Nucleus accumbens (tissue), 56 donors: ENCODE measurements at places on chromosomes 11 and 22.

- no peak for DNase-seq
These were observed 6.7 kb upstream of the OR5I1 start for GRCh38 chr11:55942785-55943392.

GRCh38 chr11:90774727-90775566, 552.1 kb upstream of the CHORDC1 start:
- DNase-seq = no peak

- DNase-seq = no peak
These were observed 103.4 kb downstream of the BRD1 start for GRCh38 chr22:49724030-49724892.

GRCh38 chr11:70862093-70862492, 390.3 kb downstream of the SHANK2 start:
- no peak for DNase-seq

DNA sequence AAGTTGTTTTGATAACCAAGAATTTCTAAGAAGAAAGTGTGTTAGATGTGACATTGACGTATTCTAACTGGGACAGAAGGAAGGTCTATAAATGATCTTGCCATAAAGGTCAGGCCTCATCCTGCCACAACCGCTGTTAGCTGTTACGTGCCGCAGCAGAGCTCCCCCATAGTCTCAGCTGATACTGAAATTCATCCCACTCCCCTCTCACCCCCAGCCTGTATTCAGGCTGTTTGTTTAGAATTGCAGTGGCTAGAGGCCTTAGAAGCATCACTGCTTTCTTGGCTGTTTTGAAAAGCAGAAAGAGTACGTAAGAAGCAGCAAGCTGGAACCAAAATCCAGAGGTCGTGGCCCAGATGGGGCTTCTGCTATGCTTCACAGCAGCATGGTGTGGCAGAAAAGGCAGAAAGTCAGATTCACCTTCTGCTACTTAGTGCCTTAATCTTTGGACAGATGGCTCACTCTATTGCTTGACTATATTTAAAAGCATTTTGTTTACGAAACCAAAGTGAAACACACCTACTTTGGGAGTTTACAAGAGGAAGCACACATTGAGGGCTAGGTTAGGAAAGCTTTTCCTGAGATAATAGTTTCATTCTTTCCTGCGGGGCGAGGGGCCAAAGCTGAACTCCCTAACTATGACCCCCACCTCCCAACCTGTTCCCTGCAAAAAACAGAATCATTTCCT, 950 bp upstream of the LAYN start:
- DNase-seq = no peak

GRCh38 chr11:117218133-117218915, 13.5 kb downstream of the PCSK7 start:
- DNase-seq = no peak

DNA sequence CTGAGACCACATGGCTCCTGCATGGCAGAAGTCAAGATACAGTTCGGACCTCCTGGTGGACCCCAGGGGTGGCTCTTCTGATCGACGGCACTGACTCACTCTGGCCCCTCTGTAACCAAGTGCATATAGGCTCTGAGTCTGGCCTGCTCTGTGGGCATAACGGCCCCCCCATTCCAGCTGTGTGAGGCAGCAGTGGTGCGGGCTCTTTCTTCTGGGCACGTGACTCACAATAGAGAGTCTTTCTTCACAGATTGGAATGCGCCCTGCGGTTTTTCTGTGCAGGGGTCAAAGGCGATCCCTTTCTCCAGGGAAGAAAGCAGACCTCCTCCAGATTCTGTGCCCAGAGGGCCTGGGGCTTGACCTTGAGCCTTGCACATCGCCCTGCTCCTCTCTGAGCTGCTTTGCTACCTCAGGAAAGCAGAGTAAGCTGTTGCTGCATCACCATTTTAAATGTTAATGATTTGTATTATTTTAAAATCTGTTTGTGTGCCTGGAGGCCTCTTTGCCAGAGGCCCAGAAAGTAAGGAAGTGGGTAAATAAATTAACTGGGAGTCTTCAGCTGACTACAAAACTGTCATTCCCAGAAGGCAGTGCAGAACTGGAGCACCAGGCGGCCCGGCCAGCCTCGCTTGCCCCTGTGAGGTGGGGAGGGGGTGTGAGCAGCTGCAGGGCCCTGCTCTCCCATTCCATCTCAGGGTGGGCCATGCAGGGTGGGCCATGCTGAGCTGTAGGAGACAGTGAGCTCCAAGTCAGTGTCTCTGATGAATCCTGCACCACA, 199.0 kb downstream of the GRIK4 start:
- DNase-seq = peak; percentile 17

- DNase-seq = no peak
These were observed 55.6 kb downstream of the ARFGAP3 start for GRCh38 chr22:42801252-42802080.

GRCh38 chr22:30253205-30253852, 6.8 kb upstream of the LIF start:
- DNase-seq = peak; percentile 77

- peak; percentile 20 for DNase-seq
These were observed 787 bp downstream of the LRRC10B start for GRCh38 chr11:61509043-61510029.

DNA sequence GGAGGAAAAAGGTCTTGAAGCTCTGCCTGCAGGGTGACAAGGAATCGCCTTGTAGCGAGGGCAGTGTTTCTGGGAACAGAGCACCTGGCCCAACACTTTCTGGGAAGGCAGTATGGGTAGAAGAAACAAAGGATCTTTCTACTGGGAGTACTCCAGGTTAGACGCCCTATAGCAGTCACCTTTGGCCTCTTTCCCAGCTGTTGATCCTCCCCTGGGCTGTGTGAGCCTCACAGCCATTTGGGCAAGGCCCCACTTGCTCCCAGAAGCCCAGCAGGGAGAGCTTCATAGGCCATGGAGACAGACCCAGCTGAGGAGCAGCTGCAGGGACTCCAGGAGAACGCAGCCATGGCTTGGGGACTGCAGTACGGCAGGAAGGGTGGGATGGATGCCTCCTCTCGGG, 1.2 kb downstream of the SLCO2B1 start:
- DNase-seq = no peak

DNA sequence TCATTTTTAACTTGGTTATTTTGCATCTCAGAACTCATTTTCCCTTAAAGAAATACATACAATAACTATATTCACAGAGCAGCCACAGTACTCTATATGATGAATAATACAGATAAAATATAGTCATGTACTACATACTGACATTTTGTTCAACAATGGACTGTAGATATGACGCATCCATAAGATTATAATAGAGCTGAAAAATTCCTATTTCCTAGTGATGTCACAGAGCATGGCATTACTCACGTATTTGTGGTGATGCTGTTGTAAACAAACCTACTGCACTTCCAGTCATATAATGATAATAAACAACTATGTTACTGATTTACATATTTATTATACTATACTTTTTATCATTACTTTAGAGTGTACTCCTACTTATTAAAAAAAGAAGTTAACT, 38.7 kb downstream of the NARS2 start:
- no peak for DNase-seq

DNA sequence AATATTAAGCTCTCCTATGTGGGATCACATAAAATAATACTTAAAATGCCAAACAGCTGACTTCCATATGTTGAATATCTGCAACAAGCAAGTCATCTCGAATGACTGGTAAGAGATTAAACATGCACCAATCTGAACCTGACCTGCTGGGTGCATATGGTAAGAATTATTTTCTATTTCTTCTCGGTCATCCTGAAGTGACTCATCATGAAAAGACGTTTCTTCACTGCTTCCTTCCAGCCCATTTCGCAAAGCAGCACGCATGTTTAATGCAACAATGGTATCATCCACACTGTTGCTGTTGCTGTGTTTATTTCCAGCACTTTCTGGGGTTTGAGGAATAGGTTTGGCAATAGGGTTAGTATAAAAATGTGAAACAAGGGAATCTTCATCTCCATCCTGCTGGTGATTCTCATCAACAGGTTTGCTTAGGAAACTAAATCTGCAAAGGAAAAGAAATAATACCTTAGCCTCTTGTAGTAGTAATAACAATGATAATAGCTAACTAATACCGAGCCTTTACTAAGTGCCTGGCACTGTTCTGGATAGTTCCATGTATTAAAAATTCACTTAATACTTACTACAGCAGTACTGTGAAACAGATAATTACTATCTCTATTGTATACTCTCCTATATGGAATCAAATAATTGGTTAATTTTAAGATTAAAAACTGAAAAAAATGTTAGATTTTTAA, 52.0 kb upstream of the CHRNA10 start:
- no peak for DNase-seq

DNA sequence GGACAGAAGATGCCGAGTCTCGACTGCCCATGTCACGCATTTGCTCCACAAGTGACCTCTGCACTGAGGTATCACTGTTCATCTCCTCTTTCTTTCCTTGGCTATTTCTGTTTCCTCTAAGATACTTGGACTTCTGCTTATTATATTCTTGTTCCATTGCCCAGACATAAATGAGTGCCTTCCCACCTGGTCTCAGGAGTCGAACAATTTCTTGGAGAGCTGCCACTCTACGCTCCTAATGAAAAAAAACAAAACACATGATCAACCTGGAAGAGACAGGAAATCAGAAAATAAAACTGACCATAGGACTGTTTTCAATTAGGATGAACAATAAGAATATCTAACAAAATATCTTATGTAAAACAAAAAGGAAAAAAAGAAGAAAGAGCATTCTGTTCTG, 47.4 kb upstream of the CWF19L2 start:
- DNase-seq = no peak

DNA sequence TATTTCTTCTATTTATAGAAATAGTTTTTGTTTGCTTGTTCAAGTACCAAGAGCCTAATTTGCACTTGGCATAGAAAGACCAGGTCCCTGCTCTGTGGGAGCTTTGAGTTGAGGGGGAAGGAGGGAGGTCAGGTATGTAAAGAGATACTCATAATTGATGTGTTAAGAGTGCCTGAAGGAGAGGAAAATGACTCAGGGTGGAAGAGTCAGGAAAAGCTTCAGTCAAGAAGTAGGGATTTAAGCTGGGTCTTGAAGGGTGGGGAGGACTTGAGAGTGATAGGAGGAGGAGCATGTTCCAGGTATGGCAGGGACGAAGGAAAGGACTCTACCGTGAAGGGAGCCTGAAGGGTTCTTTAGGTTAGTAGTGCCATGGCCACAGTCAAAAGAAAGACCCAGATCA, 9.0 kb downstream of the RBX1 start:
- no peak for DNase-seq

DNA sequence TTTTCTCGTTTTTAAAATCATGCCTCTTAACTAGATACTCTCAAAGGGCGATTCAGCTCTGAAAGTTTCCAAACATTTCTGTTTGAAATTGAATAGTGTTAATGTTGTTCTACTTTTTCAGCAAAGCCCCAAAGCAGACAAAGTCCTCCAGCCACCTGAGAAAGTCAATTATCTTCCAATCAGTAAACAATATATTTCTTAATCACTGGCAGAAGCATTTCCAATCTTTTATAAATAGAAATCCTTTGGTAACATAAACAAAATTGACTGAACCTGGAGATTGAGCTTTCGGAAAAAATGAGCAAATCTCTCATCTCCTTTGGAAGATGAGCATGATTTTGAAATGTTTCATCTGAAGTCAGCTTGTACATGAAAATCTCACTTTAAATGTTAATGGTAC, 84.4 kb upstream of the FIBIN start:
- no peak for DNase-seq

DNA sequence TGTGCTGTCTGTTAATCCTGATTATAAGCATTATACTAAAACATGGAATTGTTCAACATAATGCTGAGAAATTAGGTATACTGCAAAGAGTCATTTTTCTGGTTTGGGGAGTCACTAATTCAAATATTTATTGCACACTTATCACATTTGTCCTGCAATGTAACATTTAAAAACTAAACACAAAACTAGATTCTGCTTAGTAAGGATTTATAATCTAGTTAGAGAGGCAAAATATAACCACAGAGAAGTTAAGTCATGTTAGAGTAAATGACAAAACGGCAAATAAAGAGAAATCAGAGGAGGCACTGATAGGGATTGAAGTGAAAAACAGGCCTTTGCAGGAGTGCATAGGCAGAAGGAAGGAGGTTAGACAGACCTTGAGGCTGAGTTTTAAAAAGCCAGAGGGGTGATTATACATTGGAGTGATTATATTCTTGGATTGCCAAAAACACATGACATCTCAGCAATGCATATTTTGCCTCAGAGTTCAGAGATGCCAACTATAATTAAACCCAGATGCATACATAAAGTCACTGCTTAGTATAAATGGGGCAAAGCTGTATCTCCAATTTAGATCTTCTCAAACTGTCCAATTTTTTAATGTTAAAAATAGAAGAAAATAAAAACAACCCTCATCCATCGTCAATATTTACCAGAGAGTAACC, 49.7 kb downstream of the CCDC34 start:
- no peak for DNase-seq

DNA sequence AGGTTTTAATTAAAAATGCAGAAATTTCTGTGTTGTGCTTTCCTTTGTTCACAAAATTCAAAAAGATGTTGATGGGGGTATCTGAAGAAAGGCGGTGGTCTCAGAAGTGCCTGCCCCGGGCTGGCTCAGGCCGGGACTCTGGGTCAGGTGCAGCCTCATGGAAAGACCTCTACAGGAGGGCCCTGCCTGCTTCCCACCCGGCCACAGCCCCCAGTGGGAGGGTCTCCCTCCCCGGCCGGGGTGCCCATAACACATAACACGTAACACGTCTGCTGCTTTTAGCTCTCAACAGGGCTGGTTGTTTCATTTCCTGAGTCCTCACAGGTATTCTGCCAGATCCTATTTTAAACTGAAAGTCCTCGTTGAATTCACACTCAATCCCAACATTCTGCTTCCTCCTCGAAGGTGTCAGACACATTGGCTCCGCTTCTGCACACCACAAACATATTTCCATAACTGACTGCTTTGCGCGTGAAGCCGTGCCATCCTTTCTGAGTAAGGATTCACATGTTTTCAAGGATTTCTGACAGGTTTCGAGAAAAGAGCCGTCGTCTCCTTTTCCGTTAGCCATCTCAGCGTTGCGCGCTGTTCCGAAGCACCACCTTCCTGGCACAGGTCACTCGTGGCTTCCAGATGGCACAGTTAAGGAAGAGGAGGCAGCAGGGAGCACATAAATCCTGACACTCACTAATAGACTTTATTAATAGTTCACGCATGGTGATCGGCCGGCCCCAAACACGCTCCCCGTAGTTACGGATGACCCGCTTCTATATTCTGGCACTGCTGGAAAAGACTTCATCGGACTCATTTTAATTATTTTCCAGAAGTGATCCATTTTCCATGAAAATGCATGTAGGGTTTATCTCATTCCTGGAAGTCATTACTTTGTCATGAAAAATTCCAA, 569.3 kb downstream of the BRD1 start:
- no peak for DNase-seq

DNA sequence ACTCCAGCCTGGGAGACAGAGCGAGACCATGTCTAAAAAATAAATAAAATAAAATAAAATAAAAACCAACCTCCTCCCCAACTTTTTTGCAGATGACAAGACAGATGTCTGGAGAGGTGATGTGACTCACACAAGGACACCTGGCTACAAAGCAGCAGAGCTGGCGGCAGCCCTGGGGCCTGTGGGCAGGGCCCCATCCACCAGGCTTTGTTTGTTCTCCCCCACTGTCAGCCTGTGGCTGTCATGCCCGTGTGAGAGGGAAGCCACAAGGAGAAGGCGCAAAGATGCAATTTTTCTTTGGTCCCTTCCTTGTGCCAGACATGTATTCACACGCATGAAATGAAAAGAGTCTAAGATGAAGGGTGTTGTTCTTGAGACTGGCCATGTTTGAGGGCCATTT, 16.6 kb downstream of the CD59 start:
- DNase-seq = no peak
